ENCODE measurements at places on chromosomes 3 and 15.

DNA sequence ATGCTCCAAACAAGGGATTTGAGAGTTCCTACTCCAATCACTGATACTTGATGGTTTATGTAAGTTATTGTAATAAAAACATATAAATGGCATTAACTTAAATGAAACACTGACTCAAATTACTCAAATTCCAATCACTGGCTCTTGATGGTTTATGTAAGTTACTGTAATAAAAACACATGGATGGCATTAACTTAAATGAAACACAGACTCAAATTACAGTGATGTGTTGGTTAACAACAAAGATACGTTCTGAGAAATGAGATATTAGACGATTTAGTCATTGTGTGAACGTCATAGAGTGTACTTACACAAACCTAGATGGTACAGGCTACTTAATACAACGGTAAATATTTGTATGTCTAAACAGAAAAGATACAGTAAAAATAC is 6.6 kb downstream of the MOBP start:
- no peak for DNase-seq

DNA sequence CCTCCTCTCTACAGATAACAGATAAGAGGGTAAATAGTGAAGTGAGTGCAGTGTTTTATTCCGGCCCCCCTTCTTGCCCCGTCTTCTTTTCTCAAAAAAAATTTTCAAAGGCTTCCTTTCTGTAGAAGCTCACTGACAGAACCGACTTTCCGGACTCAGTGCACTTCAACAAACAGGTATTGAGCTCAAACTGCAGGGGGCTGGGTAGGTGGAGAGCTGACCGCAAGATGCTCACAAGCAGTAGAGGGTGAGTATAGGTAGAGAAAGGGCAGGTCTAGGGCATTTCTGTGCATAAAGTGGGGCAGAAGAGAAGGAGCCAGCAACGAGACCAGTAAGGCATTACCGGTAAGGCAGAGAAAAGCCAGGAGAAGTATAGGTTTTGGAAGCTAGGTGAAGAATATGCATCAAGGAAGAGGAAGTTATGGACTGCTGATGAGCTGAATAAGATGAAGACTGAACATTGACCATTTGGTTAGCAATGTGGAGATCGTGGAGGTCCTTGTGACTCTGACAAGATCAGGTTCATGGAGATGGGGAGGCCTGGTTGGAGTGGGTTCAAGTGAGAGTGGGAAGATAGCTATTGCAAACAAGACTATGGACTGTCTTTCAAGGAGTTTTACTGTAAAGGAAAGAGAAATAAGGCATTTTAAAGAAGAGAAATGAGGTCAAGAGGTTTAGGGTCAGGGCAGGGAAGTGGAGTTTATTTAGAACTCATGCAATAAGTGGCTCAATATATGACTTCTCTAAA is 97.4 kb downstream of the ST6GAL1 start:
- DNase-seq: peak; percentile 87

GRCh38 chr15:38879909-38880471 is 315.4 kb upstream of the RASGRP1 start:
- no peak for DNase-seq

GRCh38 chr3:169914321-169914720 is 2.9 kb downstream of the SAMD7 start:
- no peak for DNase-seq

Data from CD4-positive, alpha-beta T cell treated with Interferon alpha-2 for 1 hour (primary cell).